ENCODE measurements at places on chromosomes 4 and X.
A peak's percentile ranks its signal among the peaks of the same experiment; 100 is the strongest.

DNA sequence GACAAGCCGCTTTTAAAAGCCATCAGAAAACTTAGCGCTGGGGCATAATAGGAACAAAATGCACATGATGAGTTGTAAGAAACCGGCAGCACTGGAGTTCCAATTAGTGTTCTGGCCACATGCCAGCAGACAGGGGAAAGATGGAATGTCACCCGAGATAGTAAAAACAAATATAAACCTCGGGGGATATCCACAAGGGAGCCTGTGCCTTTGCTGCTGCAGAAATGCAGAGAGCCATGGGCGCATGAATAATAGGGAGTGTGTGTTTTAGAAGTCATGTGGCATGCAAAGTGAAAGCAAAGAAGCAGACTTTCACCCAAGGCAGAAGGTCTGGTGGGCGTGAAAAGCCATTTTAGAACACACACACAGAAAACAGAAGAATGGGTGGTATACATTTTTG lies 19.1 kb downstream of the GPRASP3 start:
- DNase-seq: no peak

DNA sequence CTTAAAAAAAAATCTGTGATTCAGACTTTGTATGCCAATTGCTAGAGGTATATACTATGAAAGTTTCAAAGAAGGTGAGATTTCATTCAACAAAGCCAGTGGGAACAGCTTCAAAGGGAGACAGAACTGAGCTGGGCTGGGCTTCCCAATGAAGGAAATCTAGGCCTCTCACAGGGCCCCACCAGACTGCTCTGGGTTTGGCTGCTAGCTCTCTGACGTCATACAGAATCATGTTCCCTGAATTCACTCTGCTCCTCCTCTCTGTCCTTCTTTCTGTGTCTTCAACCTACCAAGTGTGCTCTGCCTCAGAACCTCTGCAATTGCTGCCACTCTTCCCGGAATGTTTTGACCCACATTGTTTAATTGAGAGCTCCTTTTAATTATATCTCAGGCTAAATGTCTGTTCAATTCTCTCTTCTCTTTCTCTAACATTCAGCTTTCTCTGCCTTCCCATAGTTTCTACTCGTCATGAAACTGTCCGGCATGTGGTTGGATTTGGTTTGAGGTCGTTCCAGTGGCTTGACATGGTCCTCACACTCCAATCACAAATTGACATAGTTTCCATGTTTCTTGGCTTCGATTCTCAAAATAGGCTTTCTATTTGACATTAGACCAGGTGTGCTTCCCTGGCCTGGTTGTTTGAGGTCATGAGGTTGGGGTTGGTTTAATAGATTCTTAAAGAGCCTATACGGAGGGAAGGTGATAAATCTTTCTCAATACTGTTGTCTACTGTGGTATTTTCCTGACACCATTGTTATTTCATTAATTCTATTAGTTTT lies 282.1 kb upstream of the EMCN start:
- DNase-seq: peak; percentile 52

GRCh38 chr4:7187168-7187535 lies 5.2 kb upstream of the SORCS2 start:
- DNase-seq: peak; percentile 6

- DNase-seq: no peak
These were observed 26.9 kb upstream of the GJB1 start for GRCh38 chrX:71195964-71196649.

GRCh38 chrX:47497271-47497888 lies 14.4 kb upstream of the ZNF41 start:
- no peak for DNase-seq

DNA sequence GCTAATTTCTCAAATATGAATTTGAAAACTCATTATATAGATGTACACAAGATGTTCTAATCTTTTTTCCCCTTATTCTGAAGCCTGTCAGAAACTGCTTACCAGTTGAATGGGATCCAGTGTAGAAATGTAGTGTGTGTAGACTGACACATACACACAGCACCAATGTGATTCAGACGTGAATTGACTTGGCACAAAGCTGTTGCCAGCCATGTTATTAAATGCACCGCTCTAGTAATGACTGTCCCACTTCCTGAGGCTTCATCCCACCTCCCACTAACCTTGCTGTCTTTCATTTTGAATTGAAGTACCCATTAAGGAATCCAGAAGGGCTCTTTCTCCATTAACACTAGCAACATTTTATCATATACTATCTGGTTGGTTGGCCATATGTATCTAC lies 146.6 kb downstream of the PPA2 start:
- DNase-seq: no peak

- DNase-seq: no peak
These were observed 25.0 kb downstream of the NKX1-1 start for GRCh38 chr4:1381181-1381621.

- DNase-seq: no peak
These were observed 7.5 kb upstream of the ACSL1 start for GRCh38 chr4:184833046-184833838.

- DNase-seq: peak; percentile 42
These were observed 25.9 kb downstream of the ZNF721 start for GRCh38 chr4:472881-473569.

- DNase-seq: no peak
These were observed 29.6 kb upstream of the AP1AR start for GRCh38 chr4:112201915-112202505.

GRCh38 chr4:2754848-2755819 lies 1.0 kb downstream of the TNIP2 start:
- no peak for DNase-seq

DNA sequence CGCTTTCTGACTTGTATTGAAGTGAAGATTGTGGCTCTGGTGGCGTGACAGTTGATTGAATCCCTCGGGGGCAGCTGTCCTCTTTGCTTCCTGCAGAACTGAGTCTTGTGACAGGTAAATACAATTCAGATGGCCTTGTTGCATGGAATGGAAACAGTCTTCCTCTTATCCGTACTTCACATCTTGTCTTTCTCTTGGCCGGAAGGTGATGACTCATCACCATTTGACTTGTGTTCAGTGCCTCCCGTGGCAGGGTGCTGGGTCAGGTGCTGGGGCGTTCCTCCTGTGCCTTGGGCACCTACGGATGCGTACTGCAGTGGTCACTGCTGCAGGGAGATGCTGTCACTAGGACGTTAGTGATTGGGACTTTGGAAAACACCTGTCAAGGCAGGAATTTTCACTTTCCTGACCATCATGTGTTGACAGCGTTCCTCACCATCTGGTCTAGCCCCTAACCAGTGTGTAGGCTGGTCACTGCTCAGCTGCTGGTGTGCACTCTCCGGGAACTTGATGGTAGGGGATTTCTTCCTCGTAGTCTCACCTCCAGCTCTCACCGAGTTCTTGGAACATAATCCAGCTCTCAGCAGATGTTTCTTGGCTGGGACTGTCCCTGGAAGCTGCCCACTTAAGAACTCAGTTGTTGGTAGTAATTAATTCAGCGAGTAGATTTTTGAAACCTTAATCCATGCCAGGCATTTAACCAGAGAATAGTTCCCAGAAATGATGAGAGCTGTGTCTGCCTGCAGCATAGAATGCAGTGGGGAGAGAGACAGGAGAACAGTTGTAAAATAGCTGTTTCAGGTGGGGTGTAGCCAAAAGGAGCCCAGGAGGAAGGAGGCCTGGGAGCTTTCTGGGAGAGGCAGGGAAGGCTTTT lies 7.2 kb downstream of the TBC1D14 start:
- no peak for DNase-seq

DNA sequence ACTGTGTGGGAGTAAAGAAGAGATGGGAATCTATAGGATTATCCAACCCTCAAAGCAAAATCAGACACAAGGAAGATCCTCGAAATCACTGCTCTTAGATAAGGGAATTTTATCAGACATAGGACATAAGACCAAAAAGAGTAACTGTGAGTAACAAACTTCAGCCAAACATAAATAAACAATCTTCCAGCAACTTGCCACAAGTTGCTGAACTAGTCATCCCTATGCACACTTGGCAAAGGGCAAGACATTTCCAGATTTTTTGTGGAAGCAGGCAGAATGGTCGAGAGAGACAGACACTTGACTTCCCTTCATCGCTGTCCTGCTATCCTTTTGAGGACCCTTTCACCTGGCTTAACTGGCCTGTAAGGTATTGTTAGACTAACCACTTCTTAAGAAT lies 89.6 kb downstream of the KCNIP4 start:
- no peak for DNase-seq
